ENCODE measurements at places on chromosomes 6 and 20.

DNA sequence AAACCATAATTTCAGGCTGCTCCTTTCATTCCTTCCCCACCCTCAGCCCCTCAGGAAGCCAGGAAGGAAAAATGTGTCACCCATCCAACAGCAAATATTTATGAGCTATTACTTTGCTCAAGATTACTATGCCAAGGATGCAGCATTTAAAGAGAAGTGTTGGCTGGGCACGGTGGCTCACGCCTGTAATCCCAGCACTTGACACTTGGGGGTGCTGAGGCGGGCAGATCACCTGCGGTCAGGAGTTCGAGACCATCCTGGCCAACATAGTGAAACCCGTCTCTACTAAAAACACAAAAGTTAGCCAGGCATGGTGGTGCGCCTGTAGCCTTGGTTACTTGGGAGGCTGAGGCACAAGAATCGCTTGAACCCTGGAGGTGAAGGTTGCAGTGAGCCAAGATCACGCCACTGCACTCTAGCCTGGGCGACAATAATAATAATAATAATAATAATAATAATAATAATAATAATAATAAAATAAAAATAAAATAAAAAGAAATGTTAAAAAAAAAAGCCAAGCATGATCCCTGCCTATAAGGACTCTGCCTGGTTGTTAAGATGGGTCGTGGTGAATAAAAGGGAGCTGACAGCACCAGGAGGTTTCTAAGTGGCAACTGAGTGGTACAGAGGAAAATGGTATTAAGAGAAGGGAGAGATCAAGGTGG lies 20.5 kb upstream of the TIAM2 start:
- no peak for DNase-seq

GRCh38 chr6:162785632-162786242 lies 58.0 kb downstream of the PACRG start:
- DNase-seq: no peak

- no peak for DNase-seq
Measured at GRCh38 chr6:122347280-122347679, 52.2 kb upstream of the HSF2 start.

DNA sequence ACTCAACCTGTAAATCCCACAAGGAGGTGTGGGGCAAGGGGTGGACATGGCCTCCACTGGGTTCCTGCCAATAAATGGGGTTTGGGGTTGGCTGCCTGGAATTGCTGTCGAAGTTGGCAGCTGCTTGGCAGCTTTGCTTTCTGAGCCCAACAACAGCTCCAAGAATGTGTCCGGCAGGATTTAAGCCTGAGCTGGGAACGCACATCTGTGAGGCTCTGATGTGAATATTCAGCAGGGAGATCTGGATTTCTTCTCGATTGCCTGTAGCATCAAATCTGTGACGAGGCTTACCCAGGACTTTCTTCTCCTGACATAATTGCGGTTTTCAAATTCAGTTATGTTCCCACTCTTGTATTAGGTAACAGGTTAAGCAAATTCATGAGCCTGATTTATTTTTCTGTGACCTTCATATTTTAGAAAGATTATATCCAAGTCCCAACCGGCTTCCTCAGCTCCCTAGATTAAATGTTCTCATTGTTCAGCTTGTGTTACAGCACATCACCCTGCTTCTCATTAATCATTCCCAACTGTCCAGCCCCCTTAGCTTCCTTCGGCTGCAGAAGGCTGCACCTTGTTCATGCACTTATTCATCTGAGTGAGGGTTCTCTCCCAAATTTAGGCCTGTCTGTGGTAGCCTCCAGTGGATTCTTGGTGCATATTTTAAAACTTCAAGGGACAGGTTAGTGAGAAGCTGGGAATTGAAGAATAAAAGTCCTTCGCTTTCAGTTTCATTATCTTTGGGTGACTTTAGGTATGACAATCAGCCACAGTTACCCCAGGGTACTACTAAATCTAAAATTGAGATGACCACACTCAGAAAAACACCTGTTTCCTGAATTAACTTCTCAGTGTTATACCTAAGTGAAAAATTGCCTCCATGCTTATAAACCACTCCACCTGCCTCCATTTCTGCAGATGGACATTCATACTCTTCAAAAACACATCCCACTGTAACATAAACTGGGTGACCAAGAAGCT lies 310.0 kb downstream of the ESR1 start:
- DNase-seq: no peak
